Activated T-helper 1 cell treated with anti-CD3 and anti-CD28 coated beads, Interleukin-12 subunit alpha, Interleukin-12 subunit beta, Interleukin-2, Interleukin-4 antibody, amounts not matched to agents 30 ng/mL and 10 ng/mL and 1 ng/mL, durations not matched to agents 14 hours and 24 hours and 36 hours (primary cell): ENCODE measurements at places on chromosomes 5 and 9.

GRCh38 chr9:127983847-127984289 lies 3.1 kb upstream of the EEIG1 start:
- no peak for DNase-seq

- peak; percentile 8 for DNase-seq
Observed at GRCh38 chr5:136212252-136212721, 19.3 kb upstream of the SMIM32 start.

DNA sequence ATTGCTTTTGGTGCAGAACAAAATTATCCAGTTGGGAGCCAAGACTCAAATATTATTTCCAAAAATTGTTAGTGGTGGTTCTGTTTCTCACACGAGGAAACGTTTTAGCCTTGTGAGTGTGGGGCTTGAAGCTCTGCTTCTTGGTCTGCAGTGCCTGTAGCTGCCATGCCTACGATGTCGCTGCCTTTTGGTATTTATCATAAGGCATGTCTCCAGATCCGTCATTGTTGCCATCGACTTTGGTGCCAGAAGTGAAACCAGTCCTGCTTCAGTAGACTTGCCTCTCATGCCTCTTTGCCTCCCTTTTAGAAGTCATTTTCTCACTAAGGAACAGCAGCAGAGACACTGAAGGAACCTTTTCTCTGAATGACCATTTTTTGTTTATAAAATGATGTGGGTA lies 29.7 kb upstream of the CATSPER3 start:
- no peak for DNase-seq

DNA sequence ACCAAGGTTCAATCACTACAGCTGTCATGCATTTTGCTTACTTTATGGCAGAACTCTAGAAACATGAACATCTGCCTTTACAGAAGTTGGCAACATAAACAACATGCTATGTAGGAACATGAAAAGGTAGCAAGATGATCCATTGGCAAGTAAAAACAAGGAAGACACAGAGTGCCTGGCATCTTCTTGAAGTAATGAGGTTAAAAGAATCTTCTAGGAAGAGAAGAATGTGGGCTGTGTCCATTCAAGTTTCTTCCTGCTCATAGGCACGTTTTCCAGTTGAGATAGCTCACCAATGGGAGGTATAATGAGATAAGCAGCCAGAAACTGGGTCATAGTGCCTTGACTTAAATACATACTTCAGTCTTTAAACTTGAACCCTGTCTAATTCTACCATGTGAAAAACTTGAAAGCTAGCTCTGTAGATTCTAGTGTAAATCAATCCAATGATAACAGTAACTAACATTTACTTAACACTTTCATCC lies 109.4 kb upstream of the PRLR start:
- no peak for DNase-seq

- DNase-seq, result no peak
Observed at GRCh38 chr9:112771359-112772214, 21.0 kb downstream of the SNX30 start.

GRCh38 chr9:137880160-137880975 lies 2.8 kb downstream of the CACNA1B start:
- no peak for DNase-seq

GRCh38 chr9:21931428-21931827 lies 62.8 kb downstream of the CDKN2A start:
- DNase-seq, result no peak

DNA sequence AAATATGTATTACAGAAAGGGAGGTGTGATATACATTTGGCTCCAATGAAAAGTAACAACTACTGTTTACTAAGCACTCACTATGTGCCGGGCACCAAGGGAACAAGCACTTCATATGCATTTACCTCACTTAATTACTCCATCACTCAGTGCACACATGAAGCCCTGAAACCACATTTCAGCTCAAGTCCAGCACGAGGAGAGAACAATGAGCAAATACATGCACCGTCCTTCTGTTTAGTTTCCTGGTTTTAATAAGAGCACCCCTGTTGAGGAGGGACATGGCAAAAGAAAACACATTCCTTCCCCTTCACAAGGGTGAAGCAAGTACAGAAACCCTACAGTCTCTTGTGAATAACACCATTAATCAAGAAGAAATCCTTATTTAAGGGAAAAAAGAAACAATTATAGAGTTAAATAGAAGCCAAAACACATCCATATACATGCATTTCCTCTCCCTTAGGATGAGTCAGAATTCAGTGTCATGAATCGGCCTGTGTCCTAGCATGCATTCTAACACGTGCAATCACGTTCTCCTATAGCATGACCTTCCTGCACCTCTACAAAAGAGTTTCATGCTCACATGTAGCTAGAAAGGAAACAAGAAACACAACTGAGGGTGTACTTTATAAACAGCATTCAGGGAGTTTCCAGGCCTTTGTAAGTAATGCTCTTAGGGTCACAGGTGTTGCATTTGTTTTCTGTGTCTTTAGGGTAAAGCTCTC lies 411.6 kb downstream of the BNC2 start:
- no peak for DNase-seq

DNA sequence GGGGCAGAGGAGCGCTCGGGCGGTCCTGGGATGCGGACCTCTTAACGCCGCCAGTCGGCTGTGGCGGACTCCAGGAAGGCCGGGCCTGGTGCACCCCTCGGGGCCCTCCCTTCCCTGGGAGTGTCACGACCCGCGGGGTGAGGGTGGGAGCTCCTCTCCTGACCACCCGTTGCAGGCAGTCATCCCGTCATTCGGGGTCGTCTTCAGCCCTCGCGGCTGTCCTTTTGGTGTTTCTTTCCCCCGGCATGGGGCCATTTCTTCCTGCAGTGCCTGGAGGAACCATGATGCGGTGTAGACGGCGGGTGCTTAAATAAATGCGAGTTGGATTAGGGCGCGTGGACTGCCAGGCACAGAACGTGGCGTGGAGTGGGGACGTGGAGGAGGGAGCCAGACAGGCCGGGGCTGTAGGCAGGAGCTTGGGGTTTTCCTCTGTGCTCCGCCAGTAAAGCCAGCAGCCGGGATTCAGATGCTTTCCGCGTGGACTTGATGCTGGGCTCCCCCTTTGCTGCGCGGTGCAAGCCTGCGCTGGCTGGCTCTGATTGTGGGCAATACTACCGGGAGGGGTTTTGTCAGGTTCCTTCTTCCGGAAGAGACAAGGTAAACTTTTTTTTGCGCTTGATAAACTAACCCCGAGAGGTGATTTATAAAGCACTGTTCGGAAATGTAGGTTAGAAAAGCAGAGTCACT lies 868 bp downstream of the KDM4C start:
- peak; percentile 42 for DNase-seq

GRCh38 chr5:94788527-94788926 lies 170.1 kb downstream of the SLF1 start:
- DNase-seq, result no peak

DNA sequence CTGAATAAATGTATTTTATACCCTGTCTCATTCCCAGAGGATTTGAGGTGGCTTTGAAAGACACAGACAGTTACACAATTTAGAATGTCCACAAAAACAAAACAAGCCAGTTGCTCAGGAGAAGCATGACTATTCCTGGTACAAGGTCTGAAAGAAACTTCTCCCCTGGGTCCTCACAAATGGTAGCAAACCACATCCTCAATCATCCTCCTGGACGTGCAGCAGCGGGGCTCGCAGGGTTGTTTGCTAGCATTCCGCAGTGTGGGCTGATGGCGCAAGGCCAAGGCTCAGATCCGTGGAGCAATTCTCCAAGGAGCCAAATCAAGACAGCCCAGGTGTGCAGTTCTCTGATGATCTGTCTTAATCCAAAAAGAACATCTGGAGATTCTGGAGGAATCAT lies 210.3 kb downstream of the ACTL7B start:
- no peak for DNase-seq

DNA sequence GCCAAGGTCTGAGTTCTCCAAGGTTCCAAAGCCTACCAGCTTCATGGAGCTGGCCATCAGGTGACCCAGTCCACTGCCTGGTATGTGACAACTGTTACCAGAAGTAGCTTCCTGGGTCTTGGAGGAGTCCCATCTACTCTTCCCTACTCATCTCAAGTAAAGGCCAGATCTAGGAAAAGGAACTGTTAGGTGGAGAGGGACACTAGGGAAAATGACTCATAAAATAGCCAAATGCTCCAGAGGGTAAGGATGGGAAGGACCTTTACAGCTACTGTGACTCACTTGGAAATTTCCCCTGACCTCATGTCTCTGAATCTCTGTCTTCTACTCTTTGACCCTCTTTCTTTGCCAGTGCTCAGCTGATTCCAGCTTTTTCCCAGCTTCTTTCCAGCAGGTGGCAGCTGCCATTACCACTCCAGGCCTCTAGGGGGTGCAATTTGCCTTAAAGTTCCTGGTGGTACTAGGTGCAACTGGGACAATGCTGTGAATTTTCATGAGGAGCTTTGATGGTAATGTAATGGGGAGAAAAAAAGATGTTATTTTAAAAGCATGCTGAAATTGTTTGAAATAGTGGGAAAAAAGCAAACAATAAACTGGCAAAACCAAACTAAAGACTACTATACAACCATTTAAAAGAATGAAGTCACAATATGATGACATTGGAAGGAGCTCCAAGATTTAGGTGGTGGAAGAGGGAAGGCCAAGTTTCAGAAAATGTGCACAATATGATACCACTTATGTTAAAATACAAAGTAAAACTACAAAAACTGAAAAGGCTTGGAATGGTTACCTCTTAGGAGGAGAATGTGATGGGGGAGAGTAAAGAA lies 27.1 kb upstream of the MYORG start:
- peak; percentile 31 for DNase-seq

DNA sequence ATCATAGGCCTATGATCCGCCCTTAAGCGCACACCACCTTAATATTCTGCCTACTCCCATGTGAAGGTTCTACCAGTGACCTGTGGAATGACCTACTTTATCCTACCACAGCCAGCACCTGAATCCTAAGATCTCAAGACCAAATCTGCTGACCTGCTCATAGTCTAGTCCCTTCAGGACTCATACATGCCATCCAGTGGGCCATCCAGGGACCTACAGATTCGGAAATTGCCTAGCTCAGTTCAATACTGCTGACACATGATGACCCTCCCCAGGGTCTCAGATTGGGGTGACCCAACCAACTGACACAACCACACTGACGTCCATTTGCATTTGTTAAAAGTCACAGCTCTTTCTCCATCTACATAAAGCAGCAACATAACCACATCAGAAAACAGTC lies 443.8 kb upstream of the ST8SIA4 start:
- no peak for DNase-seq

- no peak for DNase-seq
Observed at GRCh38 chr5:74035521-74035937, 409.5 kb downstream of the ARHGEF28 start.

DNA sequence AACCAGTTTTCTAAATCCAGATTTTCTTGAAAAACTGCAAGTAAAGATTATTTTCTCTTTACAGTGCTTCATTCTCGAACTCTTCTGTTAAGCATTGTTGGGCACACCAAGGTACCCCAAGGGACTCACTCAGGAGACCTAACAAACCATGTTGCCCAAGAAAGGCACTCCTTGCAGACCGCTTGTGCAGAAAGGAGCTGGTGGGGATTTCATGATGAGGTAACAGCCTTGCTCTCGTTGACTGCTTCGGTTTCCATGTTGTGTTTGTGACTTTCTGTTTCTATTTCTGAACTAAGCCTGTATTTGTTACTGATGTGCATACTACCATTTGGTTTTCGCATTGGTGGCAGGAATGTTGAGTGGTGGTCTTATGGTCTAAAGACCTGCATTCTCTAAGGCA lies 266.6 kb upstream of the DAP start:
- no peak for DNase-seq

GRCh38 chr5:61823781-61824180 lies 482.2 kb upstream of the KIF2A start:
- DNase-seq, result no peak

GRCh38 chr5:67163863-67164595 lies 32.6 kb downstream of the CD180 start:
- DNase-seq, result no peak
